ENCODE measurements at places on chromosomes 5 and 9.

- no peak for DNase-seq
These were observed 311.5 kb upstream of the IRX4 start for GRCh38 chr5:2194236-2194555.

GRCh38 chr5:139088024-139088423, 110.1 kb downstream of the SIL1 start:
- DNase-seq, result no peak

DNA sequence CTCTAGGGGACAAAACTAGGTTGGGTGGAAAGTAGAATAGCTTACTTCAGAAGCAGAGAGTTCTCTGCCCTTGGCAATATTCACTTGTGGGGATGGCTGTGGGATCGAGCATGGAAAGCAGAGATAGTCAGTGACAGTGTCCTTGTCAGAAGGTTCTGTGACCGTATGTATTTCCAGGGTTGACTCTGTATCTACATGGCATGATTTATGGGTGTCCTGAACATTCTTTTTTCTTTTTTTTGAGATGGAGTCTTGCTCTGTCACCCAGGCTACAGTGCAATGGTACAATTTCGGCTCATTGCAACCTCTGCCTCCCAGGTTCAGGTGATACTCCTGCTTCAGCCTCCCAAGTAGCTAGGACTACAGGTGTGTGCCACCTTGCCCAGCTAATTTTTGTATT, 77.4 kb upstream of the LHFPL2 start:
- no peak for DNase-seq

DNA sequence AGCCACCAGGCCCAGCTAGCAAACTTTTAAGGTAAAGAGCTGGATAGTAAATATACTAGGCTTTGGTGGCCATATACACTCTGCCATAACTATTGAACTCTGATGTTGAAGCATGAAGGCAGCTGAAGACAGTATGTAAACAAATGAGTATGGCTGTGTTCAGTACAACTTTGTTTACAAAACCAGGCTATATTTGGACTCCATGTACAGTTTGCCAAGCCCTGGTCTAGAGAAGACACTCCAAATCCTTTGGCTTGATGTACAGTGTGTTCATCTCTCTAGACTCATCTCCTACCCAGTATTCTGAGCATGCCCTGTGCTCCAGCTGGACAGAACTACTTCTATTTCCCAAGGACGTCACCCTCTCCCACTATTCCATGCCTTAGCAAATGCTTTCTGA, 54.3 kb upstream of the MEGF10 start:
- no peak for DNase-seq

- no peak for DNase-seq
These were observed 757.3 kb downstream of the DNAH5 start for GRCh38 chr5:13187186-13187585.

GRCh38 chr9:26157411-26157810, 479.2 kb upstream of the TUSC1 start:
- no peak for DNase-seq

DNA sequence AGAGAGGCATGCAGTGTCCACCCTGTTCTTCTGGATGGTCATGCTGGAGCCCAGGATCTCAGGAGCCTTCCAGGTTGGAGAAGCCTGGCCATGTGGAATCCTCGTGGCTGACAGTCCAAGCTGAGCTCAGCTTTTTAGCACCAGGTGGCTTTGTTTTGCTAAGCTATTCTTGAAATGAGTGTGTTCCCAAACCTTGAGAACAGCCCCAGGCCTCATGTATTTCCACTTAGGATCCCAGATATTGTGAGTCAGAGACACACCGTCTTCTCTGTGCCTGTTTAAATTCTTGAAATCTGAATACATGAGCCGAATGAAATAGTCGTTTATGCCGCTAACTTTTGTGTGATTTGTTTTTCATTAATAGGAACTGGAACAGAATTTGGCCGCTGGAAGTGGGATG, 61.2 kb downstream of the IRX2 start:
- DNase-seq, result no peak

Measured in activated CD4-positive, alpha-beta T cell treated with anti-CD3 and anti-CD28 coated beads for 4 hours (primary cell).